ENCODE measurements at places on chromosomes 5 and 9. TPM values are rescaled to one million over a fixed set of nuclear protein-coding genes. Genes with fewer than 3 reads are reported as not detected.

DNA sequence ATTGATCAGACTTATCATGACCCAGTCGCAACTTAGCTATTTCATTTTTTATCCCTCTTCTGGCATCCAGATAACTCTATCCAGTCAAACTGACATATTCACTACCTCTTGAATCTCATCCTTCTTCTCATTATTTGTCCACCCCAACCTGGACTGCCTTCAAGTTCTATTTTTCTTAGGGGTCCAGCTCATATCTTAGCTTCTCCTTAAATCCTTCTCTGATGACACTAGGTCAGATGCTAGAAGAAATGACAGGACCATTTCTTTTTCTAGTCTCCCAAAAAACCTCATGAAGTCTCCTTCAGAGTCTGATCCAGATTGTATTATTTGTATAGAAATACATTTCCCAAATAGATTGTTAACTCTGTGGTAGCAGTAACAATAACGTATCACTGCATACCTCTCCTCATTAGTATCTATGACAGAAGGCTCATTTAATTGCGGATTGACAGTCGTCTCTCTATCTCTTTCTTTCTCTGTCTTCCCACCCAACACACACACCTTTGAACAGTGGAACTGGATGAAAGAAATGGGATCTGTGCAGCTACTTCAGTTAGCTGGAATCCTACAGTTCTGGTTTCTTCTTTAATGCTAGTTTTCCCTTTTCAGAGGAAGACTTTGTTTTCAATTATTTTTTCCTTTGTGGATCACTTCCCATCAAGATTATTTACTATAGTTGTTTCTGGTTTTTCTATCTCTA, 33.5 kb downstream of the ALDH1A1 start:
- DNase-seq, result no peak

DNA sequence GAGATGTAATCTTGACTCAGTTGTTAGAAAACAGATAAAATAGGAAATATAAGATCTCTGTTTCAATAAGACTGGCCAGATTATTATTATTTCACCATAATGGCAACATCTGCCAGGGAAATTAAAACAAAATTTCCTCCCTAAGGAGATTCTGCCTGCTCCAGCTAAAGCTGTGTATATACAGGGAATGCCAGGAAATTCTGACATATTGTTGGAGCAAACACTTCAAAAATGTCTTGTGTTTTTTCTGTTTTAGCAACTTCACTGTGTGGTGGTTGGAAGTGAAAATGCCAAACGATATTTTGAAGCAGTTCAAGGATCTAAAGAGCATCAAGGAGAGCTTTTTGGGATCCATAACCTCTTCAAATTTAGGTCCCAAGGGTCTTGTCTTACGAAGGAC, 90.8 kb downstream of the ERCC6L2 start:
- no peak for DNase-seq

GRCh38 chr9:31573561-31573960, 810.9 kb upstream of the ACO1 start:
- no peak for DNase-seq

DNA sequence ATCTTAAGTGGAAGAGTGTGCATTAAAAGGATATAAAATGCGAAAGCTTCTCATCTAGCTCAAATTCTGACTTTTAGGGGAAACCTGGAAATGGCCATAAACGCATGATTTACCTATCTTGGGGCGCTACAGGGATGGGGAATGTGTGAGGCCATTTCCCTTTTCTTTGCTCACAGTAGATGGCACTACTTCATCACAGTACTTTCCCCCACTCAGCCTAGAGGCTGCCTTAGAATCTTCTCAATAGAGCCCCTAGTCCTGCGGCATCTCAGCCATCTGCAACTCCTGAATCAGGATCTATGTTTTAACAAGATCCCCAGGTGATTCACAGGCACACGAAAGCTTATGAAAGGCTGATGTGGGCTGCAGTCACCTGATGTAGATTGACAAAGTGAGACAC, 110.8 kb downstream of the LHFPL2 start:
- no peak for DNase-seq

DNA sequence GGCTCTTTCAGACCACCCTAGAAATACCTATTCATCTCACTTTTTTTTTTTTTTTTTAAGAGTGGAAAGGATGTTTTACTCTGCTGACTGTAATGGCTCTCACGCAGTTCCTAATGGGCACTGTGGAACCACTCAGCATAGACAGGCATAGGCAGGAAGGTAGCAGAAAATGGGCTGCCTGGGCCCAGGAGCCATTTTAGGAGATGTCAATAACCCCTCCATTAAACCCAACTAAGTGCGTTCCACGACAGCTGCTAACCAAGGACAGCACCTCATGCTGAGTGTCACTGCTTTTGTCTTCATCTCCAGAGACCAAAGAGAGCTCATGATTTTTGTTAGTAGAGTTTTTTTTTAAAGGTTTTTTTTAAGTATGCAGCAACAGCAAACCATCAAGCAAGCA, 15.3 kb downstream of the MAP1B start:
- DNase-seq, result no peak

DNA sequence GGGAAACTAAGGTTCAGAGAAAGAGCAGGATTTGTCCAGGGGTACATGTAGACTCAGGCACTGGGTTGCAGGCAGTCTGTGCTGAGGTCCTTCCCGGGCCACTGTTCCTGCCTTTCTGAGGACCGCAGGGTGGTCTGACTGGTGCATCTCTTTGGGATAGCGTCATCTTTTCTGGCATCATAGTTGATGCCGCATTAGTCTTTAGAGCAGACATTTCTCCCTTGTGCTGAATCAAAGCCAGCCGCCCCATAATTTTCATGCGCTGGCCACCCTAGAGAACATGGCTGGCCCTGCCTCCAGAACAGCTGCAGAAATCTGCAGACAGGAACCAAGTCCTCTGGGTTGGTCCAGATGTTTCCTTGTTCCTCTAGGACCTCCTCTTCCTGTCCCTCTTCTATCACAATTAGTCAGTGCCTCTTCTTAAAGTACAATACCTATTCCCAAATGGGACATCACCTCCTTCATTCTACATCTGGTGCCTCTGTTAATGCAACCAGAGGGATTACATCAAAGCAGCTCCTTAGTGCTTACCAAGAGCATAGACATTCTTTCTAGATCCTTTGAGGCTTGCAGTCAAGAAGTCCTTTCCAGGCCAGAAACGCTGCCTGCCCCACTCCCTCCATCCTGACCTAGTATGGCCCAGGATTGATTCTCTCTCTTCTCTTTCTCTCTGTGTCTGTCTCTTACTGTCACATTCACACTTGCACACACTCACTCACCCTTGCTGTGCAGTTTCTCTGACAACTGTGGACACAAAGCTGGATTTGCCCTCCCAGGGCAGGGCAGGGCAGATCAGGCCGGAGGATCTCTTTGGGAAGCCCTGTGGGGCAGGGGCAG, 42.0 kb upstream of the ORM1 start:
- DNase-seq, result no peak

- DNase-seq, result no peak
These were observed 296.9 kb downstream of the FAM170A start for GRCh38 chr5:119926301-119926700.

GRCh38 chr5:61277781-61278180, 54.3 kb upstream of the ZSWIM6 start:
- DNase-seq, result no peak

GRCh38 chr5:88826646-88827585, 56.1 kb downstream of the MEF2C start:
- peak; percentile 46 for DNase-seq

- DNase-seq, result no peak
These were observed 4.9 kb downstream of the SUSD1 start for GRCh38 chr9:112170235-112170634.

Gene ST6GALNAC4
- total RNA-seq, result 26.1 TPM

Gene FREM1
- total RNA-seq, result 0.10 TPM

Gene PAPPA
- 2.1 TPM for total RNA-seq

Gene BTNL9
- 14.6 TPM for total RNA-seq

Gene TBC1D13
- 13.7 TPM for total RNA-seq

Data from gastrocnemius medialis (tissue), 4 donors.